NCI-H2171 (cell line): ENCODE measurements at places on chromosomes 16 and 17.
A peak's percentile ranks its signal among the peaks of the same experiment; 100 is the strongest.

DNA sequence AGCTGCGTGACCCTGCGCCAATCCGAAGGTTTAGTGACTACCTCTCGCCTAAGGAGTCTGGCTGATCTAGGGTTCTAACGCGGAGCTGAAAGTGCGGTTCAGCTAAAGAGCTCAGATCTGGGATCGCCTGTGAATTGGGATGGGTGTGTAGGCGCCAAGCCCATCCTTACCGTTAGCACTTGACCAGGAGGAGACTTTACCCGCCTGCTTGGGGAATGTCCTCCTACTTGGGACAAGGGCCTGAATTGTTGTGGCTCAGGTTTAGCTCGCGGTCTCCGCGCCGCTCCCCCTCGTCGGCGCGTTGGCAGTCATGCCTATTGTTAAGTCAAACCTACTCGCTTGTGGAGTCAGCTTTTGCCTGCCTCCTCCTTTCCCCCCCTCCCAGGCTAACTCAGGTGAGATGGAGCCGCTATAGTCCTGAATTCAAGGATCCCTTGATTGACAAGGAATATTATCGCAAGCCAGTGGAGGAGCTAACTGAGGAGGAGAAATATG, 480 bp downstream of the MRPS7 start:
- DNase-seq, result no peak

- peak; percentile 86 for DNase-seq
These were observed 2.8 kb upstream of the NTN3 start for GRCh38 chr16:2468233-2468724.

- DNase-seq, result no peak
These were observed 30.1 kb upstream of the GAA start for GRCh38 chr17:80071116-80071841.

DNA sequence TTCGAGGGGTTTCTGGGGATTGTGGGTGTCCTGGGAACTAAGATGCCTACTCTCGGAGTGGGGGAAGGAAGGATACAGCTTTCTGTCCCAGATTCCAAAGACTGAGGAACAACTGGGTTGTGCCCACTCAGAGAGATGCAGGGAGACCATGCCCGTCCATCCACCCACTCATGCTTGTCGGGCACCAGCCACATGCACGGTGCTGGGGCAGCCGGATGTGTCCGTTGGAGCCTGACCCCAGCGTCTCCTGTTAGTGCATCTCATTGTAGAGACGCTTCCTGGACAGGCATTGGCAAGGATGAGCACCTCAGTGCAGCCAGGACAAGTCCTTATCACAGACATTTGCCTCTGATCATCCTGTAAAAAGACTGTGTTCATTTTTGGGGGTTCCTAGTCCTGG, 58.1 kb downstream of the METRNL start:
- DNase-seq, result no peak

- DNase-seq, result peak; percentile 90
These were observed 51.7 kb downstream of the PLXDC1 start for GRCh38 chr17:39099663-39100286.

DNA sequence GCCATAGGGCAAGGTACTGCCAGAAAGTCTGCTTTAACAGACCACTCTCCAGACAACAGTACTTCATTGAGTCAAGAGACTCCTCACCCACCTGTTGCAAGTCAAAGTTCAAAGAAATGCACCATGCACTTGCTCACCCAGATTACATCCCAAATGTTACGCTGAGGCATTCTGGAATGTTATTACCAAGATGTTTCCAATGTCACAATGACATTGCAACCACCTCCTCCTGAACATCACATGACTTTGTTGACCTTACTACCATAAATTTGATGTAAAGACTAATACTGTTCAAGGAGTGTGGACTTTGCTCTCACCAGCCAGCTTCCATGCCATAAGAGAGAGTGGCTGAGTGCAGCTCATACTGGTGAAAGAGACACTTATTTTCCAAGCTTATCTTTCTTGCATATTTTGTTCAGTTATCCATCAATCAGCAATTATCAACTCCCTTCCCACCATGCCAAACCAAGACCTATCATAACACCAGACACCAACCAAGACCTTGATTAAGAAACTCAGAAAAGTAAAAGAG, 58.5 kb upstream of the BCAR1 start:
- DNase-seq, result no peak
